ENCODE measurements at places on chromosomes 12 and 14.

DNA sequence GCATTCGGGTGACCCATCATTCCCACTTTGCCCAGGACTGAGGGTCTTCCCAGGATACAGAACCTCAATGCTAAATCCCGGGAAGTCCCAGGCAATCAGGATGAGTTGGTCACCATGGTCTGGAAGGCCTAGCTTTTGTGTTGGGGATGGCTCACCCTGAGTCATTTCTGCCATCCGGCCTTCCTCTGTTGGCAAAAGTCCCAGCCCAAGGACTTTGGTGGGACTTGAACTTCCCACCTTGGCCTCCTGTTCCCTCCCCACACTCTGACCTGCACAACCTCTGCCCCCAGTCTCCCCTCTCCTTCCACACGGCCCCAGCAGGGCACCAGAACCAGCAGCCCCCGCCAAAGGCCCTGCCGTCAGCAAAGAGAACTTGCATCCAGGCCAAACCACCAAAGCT lies 24.6 kb upstream of the NCOR2 start:
- no peak for DNase-seq

GRCh38 chr14:93150227-93151208 lies 34.2 kb downstream of the MOAP1 start:
- no peak for DNase-seq

GRCh38 chr14:22391908-22392565 lies 197.0 kb downstream of the DAD1 start:
- DNase-seq = peak; percentile 28

DNA sequence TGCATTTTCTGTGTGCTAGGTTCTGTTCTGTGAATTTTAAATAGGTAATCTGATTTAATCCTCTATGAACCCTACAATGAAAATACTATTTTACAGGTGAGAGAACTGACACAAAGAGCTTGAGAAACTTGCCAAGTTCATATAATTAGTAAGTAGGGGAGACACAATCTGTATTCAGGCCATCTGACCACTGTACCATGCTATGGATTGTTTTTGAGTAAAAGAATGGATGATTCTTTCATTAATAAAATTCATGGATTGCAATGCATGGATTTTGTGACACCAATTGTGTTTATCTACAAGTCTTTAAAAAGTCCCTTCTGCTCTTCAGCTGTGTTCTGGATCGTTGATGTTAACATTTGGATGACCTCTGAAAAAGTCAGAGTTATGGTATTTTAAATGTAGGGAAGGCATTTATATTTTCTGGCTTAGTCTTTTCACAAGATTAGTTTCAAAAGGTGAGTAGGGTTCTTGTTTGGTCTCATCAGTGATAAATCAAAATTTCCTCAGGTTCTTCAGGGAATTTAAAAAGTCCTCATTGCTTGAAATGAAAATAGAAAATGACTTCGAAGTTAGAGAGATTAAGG lies 15.4 kb upstream of the DYRK2 start:
- no peak for DNase-seq

DNA sequence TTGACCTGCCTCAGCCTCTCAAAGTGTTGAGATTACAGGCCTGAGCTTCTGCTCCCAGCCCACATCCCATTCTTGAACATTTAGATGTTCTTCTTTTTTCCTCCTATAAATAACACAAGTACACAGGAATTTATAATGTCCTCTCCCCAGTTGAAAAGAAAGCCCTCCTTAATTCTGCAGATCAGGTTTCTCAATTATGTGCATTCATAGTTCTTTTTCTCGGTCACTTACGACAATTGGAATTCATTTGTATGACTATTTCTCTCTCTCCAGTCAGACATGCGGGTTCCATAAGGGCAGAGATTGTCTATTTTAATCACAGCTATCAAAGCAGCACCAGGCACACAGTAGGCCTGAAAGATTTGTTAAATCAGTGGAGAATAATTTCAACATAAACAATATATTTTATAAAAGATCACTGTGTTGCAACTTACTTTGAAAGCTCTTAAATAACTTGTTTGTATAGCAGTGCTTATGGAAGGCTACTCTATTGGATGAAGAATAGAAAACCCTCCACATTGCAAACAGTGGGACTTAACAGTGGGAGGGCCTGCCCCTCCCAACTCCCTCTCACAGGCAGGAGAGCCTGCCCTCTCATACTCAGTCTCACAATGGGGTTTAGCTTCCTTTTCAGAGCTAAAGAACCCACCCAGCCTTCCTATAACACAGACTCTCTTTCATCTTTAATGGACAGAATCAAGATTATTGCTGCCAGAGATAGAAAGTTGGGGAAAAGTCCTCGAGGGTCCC lies 84.1 kb upstream of the TRAF3 start:
- no peak for DNase-seq

DNA sequence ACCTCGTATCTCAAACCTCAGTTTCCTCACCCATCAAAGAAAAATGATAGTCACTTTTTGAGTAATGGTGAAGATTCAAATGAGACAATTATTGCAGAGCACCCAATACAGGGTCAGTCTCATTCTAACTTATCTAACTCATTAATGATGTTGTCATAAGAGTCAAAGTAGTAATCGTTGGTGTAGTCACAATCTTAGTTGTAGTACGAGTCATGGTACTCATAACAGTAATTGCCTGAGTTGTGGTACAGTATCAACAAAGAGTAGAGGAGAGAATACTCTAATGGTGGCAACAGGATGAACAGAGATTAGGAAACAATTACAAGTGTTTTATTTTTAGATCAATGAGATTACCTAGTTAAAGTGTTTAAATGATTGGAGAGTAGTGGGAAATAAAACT lies 93.6 kb upstream of the TMTC2 start:
- no peak for DNase-seq

DNA sequence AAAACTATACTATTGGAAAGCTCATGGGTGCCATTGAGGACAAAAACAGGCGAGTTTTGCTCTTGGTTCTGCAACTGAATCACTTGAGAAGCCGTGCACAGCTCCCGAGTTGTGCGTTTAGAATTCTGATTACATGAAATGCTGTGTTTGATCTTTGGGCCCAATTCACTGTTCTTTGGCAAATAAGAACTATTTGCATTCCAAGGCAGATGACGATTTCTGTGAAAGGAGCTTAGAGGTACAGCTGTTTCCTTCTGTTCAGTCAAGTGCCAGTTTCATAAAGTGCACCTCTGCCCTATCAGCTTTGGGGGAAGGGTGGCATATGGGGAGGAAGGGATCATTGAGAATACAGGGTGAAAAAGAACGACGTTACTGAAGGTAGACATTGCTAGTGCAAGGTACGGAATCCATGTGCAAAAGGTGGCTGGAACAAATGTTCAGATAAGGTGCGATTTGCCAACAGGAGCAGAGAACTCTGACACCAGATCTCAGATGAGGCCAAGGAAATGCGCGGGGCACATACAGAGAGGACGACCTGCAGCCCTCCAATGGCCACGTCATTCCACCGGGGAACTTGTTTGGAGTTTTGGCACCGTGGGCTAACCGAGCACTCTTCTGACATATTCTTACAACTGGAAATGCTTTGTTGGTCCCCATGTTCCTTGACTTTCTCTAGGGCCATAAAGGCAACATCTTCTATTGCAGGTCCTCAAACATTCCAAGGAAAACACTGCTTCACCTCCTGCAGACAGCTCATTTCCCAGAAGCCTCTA lies 30.1 kb downstream of the TCHP start:
- no peak for DNase-seq

GRCh38 chr12:118402251-118402650 lies 25.9 kb downstream of the SUDS3 start:
- DNase-seq = no peak

- no peak for DNase-seq
These were observed 21.6 kb downstream of the NCOR2 start for GRCh38 chr12:124545508-124546418.

DNA sequence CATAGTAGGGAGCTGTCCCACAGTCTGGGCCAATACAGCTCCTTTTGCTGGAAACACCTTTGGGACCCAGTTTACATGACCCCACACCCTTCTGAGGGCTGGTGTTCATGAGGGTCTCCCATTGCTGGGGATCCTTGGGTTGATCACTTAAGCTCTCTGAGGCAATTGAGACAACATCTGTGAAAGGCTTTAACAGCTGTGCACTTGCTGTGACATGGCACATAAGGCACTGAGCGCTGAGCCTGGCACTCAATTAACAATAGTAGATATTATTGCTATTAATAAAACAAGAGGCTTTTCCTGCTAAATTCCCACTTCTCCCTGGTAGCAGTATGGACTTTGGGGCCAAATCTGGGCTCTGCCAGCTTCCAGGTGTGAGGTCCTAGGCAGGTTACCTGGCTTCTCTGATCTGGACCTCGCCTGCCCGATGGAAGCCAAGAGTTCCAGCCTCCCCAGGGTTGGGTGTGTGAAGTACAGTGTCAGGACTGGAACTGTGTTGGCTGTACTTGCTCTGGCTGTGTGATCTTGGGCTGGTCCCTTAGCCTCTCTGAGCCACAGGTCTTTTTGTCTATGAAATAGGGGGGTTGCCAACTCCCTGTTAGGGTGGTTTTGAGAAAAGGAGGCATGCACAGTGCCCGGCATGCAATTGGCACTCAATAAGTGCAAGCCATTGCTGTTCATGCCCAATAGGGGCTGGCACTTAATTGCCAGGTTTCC lies 3.1 kb downstream of the SH2B3 start:
- no peak for DNase-seq

GRCh38 chr12:90299666-90300065 lies 591.0 kb upstream of the ATP2B1 start:
- no peak for DNase-seq

- DNase-seq = no peak
These were observed 6.4 kb downstream of the GPR68 start for GRCh38 chr14:91238085-91238484.

DNA sequence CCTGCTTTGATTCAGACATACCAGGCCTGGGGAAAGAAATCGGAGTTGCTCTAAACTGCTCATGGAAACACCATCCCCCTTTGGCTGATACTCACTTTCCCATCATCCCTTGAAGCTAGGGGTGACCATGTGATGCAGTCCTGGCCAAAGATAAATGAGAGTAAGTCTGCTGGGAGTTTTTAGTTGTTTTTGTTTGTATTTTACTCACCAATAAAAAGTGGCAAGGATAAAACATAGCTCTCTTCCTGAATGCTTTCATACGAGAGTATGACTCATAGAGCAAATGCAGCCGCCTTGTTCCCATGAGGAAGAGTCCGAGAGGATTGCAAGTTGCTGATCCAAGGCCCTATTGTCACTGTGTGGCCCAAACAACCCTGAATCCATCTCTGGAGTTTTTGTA lies 126.4 kb upstream of the TMEM132C start:
- DNase-seq = no peak

GRCh38 chr12:127277882-127278281 lies 989.1 kb upstream of the TMEM132C start:
- DNase-seq = no peak

DNA sequence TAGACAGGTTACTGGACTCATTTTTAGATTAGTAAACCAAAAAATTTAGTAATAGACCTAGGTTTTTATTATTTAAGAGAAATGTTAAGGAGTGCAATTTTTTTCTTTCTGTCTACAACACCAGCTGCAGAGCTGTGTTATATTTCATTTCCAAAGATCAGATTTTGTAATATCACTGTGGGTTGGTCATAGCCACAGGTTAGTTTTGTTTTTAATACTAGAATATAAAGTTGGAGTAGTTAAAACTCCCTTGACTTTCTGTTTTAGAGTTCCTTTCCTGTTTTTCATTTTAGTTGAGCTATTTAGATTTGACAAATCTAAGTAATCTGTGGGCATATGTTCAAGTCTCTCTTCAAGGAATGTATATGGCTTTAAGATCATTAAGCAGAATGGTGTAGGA lies 30.7 kb upstream of the GARIN2 start:
- no peak for DNase-seq

GRCh38 chr12:63480186-63480585 lies 188.1 kb downstream of the DPY19L2 start:
- DNase-seq = no peak

- no peak for DNase-seq
These were observed 185.9 kb downstream of the MED13L start for GRCh38 chr12:116091579-116091978.

DNA sequence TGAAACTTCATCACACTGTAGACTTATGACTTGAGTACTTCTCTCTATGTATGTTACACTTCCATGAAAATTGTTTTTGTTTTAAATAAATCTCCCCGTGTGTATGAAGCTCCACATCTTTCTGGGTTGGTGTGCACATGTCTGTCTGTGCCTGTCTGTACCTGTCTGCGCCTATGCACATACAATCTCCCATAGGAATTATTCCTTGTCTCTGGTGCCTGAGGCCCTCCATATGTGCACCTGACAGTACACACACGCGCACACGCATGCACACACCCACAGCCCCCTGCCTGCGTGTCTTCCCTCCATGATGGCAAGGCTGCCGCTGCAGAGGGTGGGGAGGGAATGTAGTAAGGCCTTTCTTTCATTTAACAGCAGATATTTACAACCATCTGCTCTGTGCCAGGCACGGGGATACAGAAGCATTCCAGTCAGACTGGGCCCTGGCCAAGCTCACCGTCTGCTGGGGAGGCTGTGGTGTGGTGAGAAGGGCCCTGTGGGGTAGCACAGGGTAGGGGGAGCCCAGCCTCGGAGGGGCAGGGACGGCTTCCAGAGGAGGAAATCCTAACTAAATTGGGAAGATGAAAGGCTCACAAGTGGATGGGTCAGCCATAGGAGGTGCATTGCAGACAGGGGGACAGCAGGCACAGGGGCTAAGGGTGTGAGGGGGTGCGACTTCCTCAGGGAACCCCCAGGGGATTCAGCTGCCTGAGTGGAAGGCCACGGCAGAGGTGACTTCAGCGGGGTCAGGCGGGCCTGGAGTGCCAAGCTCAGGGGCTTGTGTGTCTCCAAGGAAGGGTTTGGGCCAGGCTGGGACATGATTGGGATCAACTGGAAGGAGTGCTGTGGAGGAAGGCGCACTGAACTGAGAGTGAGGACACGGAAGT lies 26.1 kb downstream of the KRT8 start:
- DNase-seq = no peak

GRCh38 chr12:11701433-11701832 lies 52.0 kb downstream of the ETV6 start:
- no peak for DNase-seq

GRCh38 chr12:6337958-6338433 lies 3.9 kb downstream of the TNFRSF1A start:
- DNase-seq = no peak

GRCh38 chr12:80794551-80794950 lies 77.8 kb downstream of the MYF5 start:
- no peak for DNase-seq

DNA sequence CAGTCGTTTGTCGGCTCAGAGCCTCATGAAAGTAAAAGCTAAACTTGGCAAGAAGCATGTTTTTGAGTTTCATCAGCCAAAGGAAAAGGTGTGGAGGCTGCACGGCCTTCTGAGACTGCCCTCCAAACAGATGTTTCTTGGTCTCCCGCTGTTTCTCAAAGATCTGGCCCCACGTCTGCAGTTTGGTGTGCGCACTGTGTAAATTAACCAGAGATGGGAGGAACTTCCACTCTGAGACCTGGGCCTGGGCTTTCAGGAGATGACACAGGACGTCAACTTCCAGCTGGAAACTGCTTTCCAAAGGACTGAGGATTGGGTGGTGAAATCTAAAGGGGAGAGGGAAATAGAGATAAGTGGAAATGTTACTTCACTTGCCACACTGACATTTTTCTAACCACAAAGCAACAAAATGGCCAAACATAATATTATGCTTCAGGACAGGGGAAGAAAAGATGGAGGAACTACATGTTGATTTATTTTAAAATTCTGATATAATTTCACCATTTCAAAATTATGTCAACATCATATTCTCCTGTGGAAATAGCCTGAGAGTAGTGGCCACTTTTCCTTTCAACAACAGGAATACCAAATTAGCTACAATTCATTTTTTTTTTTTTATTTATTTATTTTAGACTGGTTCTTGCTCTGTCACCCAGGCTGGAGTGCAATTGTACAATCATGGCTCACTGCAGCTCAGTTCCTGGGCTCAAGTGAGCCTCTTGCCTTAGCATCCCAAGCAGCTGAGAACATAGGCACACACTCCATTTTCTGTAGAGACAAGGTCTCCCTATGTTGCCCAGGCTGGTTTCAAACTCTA lies 27.6 kb downstream of the KICS2 start:
- DNase-seq = no peak

All from HCT116 (cell line).